Activated CD4-positive, alpha-beta T cell treated with anti-CD3 and anti-CD28 coated beads for 36 hours (primary cell): ENCODE measurements at places on chromosomes 5 and 9.

GRCh38 chr5:31273631-31274378 is 80.3 kb downstream of the CDH6 start:
- no peak for DNase-seq

DNA sequence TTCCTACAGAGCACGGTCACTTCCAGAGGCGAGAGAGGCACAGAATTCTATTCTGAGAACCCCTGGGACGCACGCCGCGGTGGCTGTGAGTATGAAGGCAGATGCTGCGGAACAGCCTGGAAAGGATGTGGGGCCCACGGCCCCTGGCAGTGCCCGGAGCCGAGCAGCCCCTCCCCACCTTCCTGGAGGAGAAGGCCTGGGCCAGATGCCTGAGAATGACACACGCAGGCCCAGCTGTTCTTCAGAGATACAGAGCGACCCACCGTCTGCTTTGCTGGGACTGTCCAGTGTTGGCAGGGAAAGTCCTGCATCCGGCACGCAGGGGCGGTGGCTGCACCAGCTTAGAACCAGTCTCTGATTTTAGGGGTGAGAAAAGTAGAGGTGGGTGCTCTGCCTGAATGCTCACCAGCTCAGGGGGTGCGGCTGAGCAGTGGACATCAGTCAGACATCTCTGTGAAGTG is 116.7 kb upstream of the LPCAT1 start:
- no peak for DNase-seq

DNA sequence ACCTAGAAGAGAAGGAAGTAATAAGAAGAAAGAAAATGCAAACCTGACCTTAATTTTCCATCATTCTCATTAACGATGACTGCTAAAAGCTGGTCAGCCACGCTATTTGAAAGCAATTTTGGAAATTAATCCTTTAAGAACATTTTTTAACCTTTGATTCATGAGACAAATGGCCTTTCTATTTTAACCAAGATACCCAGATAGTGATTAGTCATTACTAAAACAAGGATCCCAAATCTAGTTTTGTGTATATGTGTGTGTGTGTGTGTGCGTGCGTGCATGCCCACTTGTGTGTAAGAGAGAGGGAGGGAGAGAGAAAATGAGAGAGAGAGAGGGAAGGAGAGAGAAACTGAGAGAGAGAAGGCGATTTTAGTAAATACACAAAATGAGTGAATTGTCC is 329.5 kb downstream of the DEPDC1B start:
- DNase-seq: no peak

- no peak for DNase-seq
Measured at GRCh38 chr9:108634204-108634603, 221.6 kb downstream of the ACTL7B start.

DNA sequence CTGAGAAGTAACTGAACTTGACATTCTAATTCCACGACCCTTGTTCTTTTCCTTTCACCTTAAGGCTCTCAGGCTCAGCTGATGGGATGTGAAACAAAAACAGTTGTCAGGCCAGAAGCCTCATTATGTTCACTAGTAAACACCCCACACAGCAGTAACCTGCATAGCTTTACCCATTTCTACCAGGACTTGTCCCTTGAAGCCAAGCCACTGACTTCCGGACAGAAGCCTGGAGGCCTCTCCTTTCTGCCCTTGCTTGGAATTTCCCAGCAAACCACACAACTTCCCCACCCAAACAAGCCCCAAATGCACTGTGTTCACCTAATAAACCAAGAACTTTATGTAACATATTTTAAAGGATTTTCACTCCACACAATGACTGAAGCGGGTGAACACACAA is 19.6 kb downstream of the PRUNE2 start:
- DNase-seq: no peak

GRCh38 chr5:14863105-14863504 is 8.5 kb downstream of the ANKH start:
- no peak for DNase-seq

DNA sequence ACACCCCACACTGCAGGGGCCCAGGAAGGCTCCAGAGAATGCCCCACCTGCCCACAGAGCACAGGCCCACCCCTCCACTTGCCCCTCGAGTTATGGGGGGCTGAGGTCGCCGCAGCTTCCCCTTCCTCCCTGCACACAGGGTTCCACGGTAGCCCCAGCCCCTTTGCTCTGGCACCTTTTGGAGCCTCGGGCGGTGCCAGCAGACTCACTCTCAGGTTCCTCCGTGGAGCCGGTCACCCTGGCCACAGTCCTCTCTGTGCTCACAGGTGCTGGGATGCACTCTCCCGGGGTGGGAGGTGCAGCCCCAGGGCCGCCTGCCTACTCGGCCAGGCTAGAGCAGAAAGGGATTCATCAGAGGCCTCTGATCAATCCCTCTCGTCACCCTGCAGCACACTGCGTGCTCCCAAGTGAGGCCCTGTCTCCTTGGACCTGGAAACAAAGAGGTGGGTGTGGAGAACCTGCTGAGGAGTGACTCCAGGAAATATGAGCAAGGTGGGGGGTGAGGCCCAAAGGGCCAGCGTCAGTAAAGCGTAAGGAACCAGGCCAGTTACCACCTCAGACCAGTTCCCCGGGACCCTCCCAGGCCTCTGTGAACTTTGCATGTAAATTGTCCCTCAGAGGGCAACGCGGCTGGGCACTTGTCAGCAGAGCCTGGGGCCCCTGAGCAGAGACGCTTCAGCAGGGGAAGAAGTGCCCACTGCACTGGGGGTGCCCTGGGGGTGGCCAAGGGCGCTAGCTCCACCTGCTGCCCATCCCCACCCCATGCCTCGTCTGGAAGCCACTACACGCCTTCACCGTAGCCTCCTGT is 167.8 kb downstream of the OLFM1 start:
- no peak for DNase-seq
